ENCODE measurements at places on chromosomes 7 and 10.

- no peak for DNase-seq
Measured at GRCh38 chr7:55303220-55303619, 61.9 kb upstream of the LANCL2 start.

GRCh38 chr10:99895867-99896266, 113.4 kb downstream of the ABCC2 start:
- no peak for DNase-seq

GRCh38 chr7:30351724-30352123, 67.3 kb downstream of the ZNRF2 start:
- DNase-seq, result no peak

GRCh38 chr7:75575488-75576121, 83.5 kb downstream of the SPDYE5 start:
- no peak for DNase-seq

- no peak for DNase-seq
Measured at GRCh38 chr10:71218046-71218650, 5.8 kb downstream of the UNC5B start.

DNA sequence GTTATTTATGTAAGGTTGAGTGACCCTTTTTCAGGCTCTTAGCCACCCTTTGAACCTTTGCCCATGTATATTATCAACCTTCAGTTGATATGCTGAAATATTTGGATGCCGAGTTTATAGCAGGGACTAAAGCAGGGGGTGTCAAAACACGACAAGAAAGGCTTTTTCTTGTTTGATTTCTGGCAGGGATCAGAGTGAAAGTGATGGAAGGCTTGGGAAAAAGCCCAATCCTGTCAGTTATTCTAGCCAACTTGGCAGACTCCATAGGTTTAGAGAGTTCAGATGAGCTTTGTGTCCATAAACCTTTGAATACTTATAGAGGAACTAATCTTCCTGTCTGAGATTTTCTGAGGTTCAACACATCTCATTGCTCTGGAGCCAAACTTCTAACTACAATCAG, 47.5 kb downstream of the INHBA start:
- no peak for DNase-seq

DNA sequence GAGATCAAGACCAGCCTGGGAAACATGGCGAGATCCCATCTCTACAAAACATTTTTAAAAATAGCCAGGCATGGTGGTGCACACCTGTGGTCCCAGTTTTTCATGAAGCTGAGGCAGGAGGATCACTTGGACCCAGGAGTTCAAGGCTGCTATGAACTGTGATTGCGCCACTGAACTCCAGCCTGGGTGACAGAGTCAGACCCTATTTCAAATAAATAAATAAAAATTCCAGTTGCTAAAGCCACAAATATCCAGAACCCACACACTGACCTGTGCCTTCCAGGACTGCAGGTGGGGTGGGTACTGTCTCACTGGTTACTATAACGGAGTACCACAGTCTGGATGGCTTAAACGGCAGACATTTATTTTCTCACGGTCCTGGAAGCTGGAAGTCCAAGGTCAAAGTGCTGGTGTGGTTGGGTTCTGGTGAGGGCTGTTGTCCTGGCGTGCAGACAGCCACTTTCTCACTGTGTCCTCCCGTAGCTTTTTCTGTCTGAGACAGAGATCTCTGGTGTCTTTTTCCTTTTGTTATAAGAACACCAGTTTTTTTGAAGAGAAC, 38.8 kb downstream of the ASB13 start:
- no peak for DNase-seq

DNA sequence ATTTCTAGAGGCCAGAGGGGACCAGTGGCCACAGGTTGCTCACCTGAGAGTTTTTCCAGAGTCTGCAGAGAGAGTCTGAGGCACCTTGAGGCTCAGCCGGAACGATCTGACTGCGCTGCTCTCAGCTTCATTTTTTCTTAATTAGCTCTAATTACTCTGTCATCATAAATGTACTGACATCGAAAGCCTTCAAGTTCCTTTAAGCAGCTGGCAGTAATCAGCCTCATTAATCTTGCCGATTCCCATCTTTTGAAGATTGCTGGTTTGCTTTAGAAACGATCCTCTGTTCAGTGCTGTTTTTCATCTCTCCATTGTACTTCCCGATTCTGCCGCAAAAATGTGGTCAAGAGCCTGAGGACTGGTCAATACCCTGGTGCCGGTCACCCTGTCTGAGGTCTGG, 454.7 kb downstream of the TYW1 start:
- DNase-seq, result no peak

DNA sequence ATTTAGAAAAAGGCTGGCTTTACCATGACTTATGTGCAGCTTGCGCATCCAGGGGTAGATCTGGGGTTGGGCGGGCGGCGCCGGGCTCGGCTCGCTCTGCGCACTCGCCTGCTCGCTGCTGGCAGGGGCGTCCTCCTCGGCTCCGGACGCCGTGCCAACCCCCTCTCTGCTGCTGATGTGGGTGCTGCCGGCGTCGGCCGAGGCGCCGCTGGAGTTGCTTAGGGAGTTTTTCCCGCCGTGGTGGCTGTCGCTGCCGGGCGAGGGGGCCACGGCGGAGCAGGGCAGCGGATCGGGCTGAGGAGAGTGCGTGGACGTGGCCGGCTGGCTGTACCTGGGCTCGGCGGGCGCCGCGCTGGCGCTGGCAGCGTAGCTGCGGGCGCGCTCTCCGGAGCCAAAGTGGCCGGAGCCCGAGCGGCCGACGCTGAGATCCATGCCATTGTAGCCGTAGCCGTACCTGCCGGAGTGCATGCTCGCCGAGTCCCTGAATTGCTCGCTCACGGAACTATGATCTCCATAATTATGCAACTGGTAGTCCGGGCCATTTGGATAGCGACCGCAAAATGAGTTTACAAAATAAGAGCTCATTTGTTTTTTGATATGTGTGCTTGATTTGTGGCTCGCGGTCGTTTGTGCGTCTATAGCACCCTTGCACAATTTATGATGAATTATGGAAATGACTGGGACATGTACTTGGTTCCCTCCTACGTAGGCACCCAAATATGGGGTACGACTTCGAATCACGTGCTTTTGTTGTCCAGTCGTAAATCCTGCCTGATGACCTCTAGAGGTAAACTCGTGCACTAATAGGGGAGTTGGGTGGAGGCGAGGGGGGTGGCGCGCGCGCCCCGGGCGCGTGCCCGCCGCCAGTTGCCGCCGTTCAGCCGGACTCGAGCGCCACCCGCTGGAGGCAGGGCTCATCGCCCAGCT, at the start of gene HOXA5:
TSS of gene HOXA5 (minus strand) at position 659 of the 927 bp plus-strand sequence. CDS start at position 585, 74 bp downstream.
- DNase-seq, result no peak

GRCh38 chr10:129032372-129033313, 434.4 kb upstream of the MGMT start:
- no peak for DNase-seq

GRCh38 chr10:22316286-22317075, at the start of gene COMMD3:
Gene COMMD3 (plus strand): TSS chr10:22316388. CDS start chr10:22316418, 30 bp downstream.
- DNase-seq, result peak; percentile 70

- DNase-seq, result peak; percentile 17
Measured at GRCh38 chr7:157228864-157229422, 90.2 kb downstream of the UBE3C start.

GRCh38 chr7:28920424-28920823, 37.7 kb downstream of the TRIL start:
- DNase-seq, result no peak

DNA sequence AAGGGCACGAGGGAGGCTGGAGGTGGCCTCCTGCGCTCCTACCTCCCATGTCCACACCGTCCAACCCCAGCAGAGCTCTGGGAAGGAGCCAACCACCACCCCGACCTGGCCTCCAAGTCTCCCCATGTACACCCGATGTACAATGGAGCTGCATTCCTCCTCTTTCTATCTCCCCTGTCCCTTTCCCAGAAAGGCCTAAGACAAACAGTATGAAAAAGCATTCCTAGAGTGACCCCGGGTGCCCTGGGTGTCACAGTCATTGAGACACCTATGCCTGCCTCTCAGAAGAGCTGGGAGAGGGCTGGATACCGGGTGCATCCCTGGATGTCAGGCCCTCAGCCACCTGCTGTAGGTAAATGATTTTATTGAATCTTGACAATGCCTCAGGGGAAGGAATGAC, 248.1 kb downstream of the EMX2 start:
- no peak for DNase-seq

DNA sequence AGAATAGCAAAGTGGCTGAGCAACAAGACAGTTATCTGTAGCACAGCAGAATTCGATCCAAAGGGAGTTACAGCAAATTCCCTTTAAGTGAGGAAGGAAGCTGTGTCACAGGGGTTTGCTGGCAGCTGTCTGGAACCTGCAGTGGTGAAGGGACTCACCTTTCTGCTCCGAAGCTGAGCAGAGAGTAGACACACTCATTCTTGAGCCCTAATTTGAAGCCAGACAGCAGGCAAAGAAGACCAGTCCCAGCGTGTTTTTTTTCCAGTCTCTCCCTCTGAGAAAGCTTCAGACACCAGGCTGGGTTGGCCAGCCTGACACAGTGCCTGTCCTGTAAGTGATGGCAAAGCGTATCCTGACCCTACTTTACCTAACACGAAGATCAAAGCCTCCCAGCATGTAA, 210.7 kb downstream of the TRIL start:
- no peak for DNase-seq

GRCh38 chr10:7003831-7004395, 406.9 kb downstream of the SFMBT2 start:
- no peak for DNase-seq

- DNase-seq, result peak; percentile 28
Measured at GRCh38 chr7:39453743-39454355, 112.4 kb upstream of the YAE1 start.

- peak; percentile 42 for DNase-seq
Measured at GRCh38 chr10:16787361-16787791, 29.8 kb downstream of the RSU1 start.

DNA sequence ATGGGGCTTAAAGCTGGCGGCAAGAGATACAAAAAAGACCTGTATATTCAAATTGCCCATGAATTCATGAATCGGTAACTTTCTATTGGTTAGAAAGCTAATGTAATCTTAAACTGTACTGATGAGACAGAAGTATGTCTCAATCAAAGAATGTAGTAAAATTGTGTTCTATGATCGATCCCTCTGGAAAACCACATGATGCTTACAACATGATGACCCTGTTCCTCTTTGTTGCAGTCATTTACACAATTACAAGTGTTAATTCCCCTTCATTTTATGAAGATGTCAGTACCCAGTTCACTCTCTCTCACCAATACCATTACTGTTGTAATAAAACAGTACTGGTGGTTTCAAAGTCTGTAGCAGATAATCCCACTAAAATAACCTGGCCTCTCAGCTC, 10.1 kb downstream of the KIF5B start:
- no peak for DNase-seq

DNA sequence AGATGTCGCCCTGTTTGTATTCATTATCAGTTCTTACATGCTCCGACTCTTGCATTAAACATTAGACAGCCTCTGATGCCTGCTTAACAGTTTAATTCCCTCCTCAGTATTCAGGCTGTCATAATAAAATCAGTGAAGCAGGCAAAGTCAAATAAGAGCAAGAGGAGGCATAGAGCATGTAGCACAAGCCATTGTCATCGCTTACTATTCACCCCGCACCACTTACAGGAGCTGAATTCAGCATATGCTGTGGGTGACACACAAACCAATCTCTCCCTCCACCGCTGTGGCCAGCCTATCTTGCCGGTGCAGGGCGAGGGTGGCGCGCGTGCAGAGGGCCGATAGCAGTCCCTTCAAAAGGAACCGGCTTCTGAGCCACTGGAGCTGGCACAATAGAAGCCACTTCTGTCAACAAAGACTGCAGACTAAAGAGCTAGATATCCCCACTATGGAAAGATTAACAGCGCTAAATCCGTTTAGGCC, 433.2 kb upstream of the MGMT start:
- DNase-seq, result no peak

- DNase-seq, result no peak
Measured at GRCh38 chr7:80294346-80294745, 159.7 kb downstream of the GNAI1 start.

- no peak for DNase-seq
Measured at GRCh38 chr7:106001886-106002285, 38.8 kb downstream of the CDHR3 start.

GRCh38 chr10:88473989-88474883, 108.9 kb downstream of the RNLS start:
- no peak for DNase-seq

DNA sequence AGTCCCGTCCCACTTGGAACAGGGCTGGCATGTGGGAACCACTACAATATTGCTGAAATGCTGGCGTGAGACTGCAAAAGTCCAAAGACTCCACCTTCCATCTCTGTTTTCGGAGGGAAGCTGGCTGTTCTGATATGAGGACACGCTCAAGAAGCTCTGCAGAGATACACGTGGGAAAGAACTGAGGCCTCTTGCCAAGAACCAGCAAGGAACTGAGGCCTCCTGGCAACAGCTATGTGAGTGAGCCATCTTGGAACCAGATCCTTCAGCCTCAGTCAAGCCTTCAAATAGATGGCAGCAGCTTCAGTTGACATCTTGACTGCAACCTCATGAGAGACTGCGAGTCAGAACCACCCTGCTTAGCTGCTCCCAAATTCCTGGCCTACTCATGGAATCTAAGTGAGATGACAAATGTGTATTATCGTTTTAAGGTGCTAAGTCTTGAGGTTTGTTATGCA, 30.8 kb downstream of the SGMS1 start:
- DNase-seq, result no peak

- DNase-seq, result no peak
Measured at GRCh38 chr7:12623885-12624498, 53.5 kb downstream of the SCIN start.

- DNase-seq, result no peak
Measured at GRCh38 chr7:44985033-44985695, 6.3 kb upstream of the MYO1G start.

DNA sequence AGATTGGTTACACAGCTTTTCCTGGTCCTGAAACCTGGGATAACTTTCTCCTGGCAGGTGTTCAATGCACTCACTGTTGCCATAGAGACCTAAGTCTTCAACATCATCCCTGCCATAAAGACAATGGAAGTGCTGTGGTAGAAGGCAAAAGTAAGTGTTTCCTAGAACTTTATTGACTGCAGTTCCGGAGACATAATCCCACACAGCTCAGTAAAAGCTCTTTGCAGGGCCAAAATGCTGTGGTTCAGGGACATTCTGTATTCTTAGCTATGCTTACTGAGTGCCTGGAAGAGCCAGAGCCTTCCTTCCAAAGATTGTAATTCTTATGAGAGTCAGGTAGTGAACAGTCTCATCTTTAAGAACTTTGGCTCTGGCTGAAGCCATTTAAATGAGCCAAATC, 5.3 kb downstream of the WIPF3 start:
- DNase-seq, result no peak

DNA sequence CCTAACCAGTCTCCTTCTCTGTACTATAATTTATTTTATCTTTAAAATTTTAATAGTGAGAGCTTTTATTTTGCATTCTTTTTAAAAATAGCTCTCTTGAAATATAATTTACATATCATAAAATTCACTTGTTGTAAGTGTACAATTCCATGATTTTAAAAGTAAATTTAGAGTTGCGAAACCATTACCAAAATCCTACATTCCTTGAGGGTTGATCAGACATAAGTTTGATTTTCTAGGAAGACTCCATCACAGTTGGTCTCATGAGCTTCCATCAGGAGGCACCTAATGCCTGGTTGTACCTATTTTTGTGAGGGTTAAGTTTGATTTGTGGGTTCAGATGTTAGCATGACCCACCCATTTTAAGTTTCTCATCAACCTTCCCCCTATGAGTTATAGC, 108.1 kb downstream of the BMPER start:
- no peak for DNase-seq

GRCh38 chr7:43443381-43443780, 139.5 kb upstream of the STK17A start:
- no peak for DNase-seq

- DNase-seq, result no peak
Measured at GRCh38 chr7:58316-58715, 134.1 kb upstream of the FAM20C start.

GRCh38 chr7:55565681-55566080, 6.6 kb downstream of the VOPP1 start:
- DNase-seq, result no peak

Measured in activated T-cell treated with anti-CD3 and anti-CD28 coated beads for 1 hour (primary cell).